ENCODE measurements at places on chromosomes 2 and 18. TPM values are rescaled to one million over a fixed set of nuclear protein-coding genes. Genes with fewer than 3 reads are reported as not detected.

DNA sequence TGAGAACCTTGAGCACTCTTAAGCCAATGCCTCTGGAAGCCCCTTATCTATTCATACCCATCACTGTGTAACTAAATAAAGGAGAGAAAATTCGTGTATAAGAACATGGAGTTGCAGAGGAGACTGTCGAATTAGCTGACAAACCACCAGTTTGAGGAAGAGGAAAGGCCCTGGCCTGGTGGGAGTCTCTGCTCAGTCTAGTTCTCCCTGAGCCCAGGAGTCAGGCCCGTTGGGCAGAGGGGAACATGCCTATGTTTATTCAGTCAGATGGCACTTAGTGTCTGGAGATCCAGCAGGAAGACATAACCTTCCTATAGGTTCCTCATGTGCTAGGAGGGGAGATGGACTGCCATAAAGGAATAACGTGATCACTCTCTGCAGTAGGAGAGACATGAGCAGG is 60.3 kb downstream of the MGAT5 start:
- no peak for DNase-seq

GRCh38 chr18:38718365-38718901 is 1152.8 kb upstream of the CELF4 start:
- DNase-seq, result no peak

The NFATC1 gene
- 70.4 TPM for total RNA-seq

The SP5 gene
- 1.4 TPM for total RNA-seq

DNA sequence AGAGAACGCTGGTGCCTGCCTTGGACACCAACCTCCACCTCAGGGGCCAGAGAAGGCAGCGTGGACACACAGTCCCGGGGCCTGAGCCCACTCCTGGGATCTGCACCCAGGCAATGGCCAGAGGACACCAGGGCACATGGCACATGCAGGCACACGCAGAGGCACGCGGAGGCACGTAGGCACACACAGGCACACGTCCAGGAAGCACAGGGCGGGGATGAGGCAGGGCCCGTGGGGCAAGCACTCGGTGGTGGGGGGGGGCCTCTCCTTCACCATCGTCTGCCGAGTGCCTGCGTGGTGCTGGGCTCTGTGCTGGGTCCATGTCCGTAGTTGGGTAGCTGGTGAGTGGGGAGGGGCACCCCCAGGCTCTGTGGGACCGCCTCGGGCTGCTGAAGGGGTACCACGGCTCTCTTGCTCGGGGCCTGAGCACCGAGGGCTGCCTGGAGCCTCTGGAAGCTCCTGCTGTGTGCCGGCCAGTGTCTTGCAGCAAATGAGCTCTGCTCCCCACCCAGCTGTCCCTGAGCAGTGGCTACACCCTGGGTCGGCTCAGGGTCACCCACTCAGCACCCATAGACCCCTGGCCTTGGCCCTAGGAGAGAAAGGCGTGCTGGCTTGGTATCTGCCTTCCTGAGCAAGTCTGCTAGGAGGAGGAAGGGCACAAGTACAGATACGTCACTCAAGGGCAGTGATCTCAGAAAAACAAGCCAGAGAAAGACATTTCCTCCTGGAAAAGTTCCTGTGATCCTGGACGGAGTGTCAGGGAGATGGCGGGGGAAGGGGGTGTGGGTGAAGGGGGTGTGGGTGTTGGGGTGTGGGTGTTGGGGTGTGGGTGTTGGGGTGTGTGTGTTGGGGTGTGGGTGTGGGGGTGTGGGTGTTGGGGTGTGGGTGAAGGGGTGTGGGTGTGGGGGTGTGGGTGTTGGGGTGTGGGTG is 26.4 kb downstream of the RTP5 start:
- DNase-seq, result no peak

DNA sequence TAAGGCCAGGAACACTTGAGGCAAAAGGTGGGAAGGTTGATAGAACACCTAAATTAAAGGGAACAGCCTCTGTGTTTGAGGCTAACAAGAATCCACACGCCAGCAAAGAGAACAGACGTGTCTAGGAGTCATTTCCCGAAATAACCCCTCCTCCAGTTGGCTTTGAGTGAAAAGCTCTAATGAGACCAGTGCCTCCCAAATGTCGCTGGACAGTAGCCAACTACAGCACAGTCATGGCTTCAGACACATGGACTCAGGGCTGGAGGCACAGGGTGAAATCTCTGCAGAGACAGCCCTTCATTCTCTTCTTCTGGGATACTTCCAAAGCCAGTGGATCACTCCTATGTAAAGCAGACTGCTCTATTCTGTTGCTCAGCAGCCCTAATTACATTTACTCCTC is 49.6 kb downstream of the SOWAHC start:
- DNase-seq, result no peak

DNA sequence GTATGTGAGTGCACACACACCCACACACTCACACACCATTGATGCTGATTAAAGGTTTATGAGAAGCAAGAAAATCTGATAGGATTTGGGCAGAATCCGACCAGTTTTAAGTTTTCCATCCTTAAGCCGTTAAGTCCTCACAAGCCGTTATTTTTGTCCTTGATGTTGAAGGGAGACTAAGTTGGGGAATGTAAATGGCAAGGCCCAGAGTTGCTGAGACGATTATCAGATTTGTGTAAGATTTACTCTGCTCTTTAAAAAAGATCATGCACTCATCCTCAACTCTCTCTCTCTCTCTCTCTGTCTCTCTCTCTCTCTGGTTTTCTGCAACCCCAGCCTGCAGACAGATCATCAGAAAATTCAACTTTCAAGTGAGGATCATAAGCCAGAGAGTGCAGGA is 238.8 kb downstream of the SMAD2 start:
- no peak for DNase-seq

The CPO gene
- total RNA-seq, result not detected

DNA sequence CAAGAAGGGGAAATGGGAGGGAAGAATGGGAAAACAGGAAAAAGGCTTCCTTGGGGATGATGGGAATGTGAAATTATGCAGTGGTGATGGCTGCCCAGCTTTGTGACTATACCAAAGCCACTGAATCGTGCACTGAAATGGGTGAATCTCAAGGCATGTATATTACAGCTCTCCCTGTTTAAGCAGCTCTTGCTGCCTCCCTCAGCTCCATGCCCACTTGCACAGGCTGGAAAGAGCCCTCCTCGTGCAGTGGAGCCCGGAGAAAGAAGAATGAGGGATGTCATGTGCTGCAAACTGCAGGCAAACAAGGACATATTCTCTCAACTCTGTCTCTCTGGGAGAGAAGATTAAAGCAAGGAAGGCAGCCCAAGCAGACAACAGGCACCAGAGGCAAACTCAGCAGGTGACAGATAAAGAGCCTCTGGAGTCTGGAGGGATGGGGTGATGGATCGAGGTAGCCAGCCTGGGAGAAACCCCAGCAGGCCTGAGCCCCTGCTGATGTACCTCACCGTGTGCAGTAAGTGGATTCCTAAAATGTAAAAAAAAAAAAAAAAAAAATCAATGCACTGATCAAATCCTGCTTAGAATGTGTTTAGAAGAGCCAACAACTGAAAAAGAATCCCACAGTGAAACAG is 62.4 kb upstream of the SLC66A3 start:
- DNase-seq, result no peak

DNA sequence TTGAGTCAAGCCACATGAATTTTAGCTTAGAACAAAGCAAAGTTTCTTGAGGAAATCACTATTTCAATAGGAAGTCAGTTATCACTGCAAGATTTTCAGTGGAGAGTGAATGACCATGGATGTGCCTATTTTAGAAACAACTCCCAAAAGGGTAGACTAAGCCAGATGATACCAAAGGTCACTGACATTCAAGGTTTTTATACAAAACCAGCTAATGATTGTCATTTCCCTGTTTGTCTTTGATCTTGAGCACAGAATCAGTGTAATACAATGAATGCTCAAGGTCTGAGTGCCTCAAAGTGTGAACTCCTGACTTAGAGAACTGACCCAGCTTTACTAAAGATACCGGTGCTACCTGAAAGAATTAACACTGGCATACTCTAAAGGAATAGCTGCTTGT is 60.5 kb downstream of the CDH2 start:
- no peak for DNase-seq

- no peak for DNase-seq
Measured at GRCh38 chr18:58307441-58307840, 263.4 kb downstream of the NEDD4L start.

DNA sequence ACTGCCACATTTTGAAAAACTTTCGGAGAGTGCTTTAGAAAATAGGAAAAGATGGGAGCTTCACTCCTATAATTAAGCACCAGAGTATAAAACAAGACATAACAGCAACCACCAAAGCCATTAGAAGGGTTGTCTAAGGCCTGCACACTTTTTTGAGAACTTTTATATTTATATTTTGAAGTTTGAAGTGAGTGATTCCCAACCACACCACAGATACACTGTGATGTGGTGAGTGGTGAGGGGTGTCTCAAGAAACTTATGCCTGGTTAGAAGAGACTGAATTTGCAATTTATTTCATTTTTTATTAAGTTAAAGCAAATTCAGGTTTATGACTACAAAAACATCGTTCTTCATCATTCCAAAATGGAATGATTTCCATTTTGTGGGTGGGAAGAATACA is 161.9 kb downstream of the DNAH6 start:
- DNase-seq, result no peak

DNA sequence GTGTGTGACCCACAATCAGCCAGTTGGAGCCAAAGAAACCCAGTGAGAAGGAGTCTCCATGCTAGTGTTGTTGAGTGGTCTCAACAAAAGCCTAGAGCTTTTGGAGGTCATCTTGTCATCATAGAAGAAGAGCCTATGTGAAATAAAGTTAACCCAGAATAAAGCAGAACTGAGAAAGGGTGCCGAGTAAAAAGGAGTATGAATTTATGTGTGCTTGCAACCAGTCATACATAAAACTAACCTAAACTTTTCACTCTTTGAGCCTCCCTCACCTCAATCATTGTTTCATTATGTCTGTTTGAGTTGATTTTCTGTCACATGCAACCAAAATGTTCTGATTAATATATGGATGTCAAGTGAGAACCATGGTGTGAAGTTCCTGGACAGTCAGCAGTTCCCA is 599.3 kb upstream of the ZEB2 start:
- no peak for DNase-seq

DNA sequence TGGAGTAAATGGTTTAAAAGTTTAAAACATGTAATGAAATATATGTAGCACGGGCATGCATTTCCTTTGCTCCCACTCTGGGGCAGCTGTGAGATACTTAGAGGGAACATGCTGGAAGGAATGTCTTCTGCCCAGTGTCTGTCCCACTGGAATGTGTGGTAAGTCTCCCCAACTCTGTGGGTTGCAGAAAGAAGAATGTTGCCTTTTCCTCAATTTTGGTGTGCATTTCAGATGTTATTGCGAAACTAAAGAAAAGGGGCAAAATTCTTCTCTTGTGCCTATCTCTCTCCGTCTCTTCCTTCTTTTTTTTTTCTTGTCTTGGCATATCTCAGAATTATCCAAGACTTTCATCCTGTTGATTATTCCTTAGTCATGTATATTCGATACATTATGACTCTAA is 201.1 kb downstream of the SH3RF3 start:
- no peak for DNase-seq

The EFHD1 gene
- total RNA-seq, result 1.0 TPM

GRCh38 chr2:18610651-18611050 is 21.3 kb upstream of the NT5C1B start:
- DNase-seq, result no peak

The RSAD2 gene
- total RNA-seq, result 5.4 TPM

DNA sequence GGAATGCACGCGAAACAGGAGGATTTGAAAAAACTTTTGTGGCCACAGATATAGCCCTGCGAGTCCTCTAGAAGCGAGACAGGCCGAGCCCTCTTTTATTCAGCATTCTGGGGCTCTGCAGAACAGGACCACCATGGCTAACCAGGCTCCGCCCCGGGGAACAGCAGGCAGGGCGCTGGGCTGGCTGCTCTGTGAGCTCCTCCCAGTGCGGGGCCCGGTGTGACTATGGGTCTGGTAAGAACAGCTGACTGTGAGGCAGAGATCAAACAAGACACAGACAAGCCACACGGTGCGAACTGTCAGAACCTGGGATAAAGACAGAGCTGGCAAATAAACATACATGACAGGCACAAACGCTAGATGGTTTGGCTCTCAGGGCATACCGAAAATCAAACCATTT is 15.5 kb downstream of the PXDN start:
- DNase-seq, result no peak

DNA sequence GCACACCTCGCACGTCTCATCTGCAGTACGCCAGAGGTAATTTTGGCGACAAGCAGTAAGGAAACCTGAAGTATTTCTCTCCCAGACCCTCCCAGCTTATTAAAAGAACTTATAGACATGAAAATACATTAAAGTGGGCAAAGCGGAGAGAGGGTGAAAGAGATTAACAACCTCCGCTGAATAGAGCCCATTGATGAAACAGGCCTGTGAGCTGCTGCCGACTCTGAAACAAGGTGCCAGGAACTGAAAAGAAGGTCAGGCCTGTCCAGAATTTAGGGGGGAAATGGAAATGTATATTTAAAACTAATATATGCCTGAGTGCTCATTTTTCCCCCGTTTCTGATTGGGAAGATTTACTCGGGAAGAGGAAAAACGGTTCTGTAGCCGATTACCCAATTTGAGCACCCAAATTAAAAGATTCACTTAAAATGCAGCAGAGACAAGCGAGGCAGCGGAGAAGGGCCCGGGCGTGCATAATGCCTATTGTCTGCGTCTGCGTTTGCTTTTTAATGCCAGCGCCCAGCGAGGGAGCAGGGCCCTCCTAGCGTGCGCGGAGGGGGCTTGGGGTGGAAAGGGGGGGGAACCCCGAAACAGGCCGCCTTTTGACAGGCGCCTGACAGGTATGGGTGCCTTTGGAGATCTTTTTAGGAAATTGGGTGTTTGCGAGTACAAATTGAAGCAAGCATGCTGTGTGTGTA is 316.2 kb downstream of the GBX2 start:
- DNase-seq, result no peak

GRCh38 chr2:230636684-230637271 is 75.9 kb upstream of the CAB39 start:
- no peak for DNase-seq

The LYPD6 gene
- not detected for total RNA-seq

DNA sequence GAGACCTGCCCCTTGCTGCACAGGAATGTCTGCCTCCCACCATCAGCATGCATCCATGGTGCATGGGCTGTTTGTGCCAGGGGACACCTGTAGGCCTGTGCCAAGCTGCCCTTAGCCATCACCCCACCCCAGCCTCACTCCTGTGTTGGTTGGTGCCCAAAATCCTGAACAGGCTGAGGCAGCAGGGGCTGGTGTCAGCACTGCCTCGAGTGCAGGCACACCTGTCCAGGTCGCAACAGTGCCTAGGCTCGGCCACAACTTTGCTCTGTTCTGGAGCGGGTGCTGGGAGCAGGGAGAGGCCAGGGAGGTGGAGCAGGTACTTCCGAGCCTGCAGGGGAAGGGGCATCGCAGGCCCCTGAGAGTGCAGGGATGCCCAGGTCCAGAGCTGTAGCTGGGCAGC is 69.1 kb downstream of the SRBD1 start:
- no peak for DNase-seq

- no peak for DNase-seq
Measured at GRCh38 chr2:46805401-46805951, 110.1 kb downstream of the MCFD2 start.

DNA sequence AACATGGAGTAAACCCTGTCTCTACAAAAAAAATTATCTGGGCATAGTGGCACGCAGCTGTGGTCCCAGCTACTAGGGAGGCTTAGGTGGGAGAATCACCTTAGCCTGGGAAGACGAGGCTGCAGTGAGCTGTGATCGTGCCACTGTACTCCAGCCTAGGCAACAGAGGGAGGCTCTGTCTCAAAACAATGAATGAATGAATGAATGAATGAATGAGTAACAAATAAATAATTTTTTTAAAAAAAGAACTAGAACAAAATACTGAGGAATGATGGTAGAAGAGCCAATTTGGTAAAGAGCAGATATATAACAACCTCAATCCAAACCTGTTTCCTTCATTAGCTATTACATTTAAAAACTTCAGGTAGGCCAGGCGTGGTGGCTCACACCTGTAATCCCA is 60.1 kb downstream of the STRN start:
- DNase-seq, result no peak
